EL (cell line): ENCODE measurements at places on chromosomes 5 and 9.

DNA sequence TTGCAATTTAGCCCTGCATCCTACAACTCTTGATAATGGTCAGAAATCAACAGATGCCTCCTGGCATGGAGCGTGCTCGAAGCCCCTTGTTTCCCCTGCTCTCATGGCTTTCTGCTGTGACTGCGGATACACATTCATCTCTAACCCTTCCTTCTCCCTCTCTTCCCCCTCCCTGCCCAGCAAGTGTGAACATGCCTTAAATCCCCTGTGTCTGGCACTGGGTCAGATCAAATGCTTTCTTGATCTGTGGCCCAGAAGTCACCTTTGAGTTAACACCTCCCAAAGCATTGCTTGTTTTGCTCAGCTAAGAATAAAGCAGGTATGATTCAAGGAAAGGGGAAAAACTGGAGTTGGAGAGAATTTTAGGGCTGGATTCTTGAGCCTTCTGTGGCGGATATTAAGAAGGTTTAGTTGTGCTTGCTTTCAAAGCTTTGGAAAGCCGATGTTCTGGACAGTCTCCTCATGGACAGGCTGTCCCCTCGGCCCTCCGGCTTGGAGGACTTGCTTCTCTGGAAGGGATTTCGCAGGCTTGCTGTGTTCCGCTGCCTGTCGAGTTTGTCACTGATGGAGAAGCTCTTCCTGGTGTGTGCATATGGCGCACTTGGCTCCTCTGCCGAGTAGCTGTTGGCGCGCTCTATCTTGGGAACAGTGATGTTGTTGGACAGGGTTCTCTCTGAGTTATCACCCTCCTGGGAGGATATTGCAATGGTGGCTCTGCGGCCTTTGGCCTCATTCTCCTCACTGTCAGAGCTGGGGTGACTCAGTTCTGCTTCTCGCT lies 121.3 kb upstream of the KLF9 start:
- no peak for DNase-seq

DNA sequence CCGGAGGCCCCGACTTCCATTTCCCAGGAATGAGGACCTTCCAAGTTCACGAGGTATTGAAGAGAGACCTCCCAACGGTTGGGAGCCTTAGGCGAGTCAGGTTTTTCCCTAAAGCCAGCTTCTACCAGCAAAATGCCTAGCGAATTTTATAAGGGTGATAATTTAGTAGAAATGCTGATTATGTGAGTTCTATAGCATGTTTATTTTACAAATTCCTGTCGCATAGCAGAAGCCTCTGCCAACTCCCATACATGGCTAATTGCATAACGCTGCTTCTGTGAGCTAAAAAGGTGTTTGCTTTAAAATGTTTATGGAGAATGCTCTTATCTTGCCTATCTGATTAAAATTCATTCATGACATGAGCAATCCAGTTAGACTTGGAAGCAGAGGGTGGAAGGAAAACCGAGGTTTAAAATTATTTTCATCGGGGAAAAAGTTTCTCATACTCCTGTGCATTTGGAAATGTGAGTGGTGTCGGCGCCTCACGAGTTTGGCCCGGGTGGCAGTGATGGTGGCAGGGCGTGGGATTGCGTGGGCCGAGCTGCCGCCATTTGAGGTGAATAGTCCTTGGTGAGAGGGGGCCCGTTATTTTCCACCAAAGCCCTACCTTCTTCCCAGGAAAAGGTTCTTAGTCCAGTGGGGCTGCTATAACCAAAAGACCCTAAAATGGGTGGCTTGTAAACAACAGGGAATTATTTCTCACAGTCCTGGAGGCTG lies 104.4 kb upstream of the FCN2 start:
- DNase-seq: peak; percentile 62

DNA sequence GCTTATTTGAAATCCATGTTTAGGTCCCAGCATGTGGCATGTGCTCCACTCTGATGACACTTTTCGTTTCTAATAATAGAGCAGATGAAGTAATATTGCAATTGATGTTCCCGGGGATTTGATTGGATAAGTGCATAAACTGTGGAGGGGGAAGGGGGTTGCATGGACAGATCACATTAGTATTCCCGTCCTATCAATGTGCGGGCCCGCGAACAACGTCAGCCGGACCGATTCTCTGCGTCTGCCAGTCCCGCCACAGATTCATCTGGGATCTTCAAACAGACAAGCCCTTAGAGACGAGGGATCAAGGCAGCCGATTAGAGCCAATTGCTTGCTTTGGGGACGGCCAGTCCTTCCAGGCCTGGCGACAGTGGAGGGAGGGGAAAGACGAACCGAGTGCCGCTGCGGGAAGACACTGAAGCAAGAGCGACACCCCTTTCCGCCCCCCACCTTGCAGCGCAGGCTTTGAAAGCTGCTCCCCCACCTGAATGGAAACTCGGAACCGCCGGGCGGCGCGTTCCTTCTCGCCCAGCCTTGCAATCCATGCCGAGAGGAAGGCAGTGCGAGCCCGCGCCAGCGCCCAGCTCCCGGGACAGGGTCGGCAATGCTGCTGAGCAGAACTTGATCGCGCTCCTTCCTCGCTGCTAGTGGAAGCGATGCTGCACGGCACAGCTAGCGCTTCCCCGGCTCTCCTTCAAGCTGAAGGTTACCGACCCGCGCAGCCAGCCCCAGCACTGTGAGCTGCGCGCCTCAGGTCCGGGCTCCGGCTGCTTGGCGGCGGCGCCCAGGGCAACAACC lies at the start of gene RGS7BP:
Gene RGS7BP, plus strand, starts transcription at position 247 of the 798 bp plus-strand sequence. CDS start 610 bp downstream, outside the sequence.
- peak; percentile 47 for DNase-seq

DNA sequence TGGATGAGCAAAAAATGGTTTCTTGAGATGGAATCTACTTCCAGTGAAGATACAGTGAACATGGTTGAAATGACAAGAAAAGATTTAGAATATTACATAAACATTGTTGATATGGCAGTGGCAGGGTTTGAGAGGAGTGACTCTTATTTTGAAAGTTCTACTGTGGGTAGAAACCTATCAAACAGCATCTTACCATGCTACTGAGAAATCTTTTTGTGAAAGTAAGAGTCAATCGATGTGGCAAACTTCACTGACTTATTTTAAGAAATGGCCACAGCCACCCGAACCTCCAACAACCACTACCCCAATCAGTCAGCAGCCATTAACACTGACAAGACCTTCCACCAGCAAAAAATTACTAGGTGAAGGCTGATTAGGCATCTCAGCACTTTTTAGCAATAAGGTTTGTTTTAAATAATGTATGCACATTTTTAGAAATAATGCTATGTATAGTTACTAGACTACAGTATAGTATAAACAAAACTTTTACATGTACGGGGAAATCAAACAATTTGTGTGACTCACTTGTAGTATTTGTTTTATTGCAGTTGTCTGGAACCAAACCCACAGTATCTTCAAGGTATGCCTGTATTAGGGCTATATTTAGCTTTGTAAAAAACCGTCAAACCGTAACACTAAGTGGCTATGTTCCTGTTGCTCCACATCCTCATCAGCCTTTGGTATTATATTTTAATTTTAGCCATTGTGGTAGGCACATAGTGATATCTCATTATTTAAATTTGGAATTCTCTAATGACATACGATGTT lies 30.6 kb upstream of the ADAMTS6 start:
- no peak for DNase-seq

DNA sequence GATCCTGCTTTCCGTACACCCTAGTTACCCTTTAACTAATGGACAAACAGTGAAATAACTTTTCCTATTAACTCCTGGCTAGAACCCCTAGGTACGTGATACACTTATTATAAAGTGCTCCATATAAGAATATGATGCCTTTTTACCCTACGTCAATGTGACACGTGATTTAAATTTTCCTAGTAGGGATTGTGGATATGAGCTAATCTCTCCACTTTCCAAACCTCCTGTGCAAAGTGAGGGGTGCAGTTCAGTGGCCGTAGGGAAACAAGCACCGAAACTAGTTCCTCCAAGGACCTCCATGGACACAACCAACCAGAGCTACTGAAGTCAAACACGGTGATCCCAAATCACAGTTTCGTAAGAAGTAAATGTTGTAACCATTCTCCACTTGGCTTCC lies 19.3 kb downstream of the NFIB start:
- no peak for DNase-seq

- DNase-seq: no peak
These were observed 208.6 kb downstream of the PSAT1 start for GRCh38 chr9:78505546-78505945.

GRCh38 chr5:7753181-7753580 lies 97.8 kb downstream of the CFAP90 start:
- no peak for DNase-seq

GRCh38 chr9:86354818-86355309 lies 654 bp upstream of the TUT7 start:
- DNase-seq: no peak

GRCh38 chr5:173940269-173940668 lies 48.7 kb upstream of the C5orf47 start:
- no peak for DNase-seq

DNA sequence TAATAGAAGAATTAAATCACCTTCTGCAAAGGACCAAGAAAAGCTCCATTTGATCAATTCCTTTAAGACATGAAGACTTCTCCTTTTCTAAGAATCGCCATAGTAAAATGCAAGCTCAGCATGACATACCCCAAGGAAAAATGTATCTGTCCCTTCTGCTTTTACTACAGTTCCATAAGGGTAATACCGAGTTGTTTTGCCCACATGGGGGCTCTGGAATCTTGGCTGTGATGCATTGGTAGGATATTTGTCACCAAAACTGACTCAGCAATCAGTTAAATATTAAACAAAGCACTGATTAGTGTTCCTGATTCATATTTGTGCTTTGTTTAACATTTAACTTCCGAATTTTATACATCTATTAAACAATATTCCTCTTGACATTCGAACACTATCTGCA lies 24.3 kb upstream of the KCNIP1 start:
- DNase-seq: peak; percentile 62

GRCh38 chr9:36878986-36879982 lies 154.8 kb downstream of the PAX5 start:
- DNase-seq: no peak

- no peak for DNase-seq
These were observed 180.9 kb downstream of the AOPEP start for GRCh38 chr9:94907264-94907936.

DNA sequence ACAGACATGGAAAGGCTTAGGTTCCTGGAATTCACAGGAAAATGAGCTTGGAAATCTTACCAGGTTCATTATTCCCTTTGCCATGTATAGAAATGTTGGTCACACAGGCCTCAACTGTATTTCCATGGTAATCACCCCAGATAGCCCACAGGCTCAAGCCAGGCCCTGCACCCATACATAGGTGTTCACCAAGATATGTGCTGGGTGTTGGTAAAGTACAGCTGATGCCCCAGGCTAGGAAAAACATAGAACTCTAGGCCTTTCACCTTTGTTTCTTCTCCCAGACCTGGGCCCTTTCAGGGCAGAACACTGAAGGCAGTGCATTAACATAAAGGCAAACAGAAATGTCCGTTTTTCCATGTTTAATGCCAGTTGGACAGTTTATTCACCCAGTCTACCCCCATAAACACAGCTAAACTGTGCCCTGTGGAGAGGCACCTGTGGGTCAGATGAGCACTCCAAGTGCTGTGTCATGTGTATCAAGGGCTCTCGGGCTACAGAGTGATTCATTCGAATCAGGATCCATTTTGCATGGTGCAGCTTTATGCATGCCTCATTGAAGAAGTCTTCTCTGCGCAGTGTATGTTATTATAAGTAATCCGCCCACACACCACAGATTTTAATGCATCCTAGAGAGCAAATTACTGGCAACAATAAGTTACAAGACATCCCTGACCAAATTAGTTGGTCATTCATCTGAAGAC lies 93.4 kb upstream of the SLC30A5 start:
- DNase-seq: no peak

GRCh38 chr5:108315829-108316228 lies 66.1 kb downstream of the FBXL17 start:
- peak; percentile 31 for DNase-seq

DNA sequence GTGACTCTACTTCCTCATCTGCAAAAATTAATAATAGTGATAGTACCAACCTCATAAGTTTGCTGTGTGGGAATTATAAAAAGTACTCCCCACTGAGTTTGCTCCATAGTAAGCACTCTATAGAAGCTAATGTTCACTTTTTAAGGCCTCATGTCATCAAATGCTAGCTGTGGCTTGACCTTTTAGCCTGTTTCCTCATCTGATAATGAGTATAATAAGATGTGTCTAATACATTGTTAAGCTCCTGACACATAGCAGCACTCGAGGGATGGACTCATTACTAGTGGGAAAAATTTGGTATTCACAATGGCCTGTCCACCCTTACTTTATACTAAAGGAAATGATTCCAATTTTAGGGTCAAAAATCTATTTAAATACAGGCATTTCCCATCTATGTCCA lies 26.1 kb upstream of the CAST start:
- no peak for DNase-seq

DNA sequence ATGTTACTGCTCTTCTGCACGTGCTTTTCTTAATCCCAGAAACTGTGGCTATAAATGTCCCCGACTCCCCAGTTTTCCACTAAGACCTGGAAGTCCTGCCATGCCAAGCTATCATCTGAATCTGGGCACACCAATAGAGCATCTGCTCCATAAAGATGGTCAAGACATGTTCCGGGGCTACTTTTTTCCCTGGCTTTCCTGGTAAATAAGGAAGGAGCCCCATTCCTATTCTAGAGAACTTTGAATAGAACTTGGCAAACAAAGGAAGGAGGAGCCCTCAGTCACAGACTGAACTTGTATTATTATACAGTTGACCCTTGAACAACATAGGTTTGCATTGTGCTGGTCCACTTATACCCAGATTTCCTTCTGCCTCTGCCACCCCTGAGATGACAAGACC lies 182.9 kb downstream of the CCDC192 start:
- DNase-seq: no peak

GRCh38 chr5:135810188-135810943 lies 24.1 kb upstream of the SLC25A48 start:
- DNase-seq: no peak

DNA sequence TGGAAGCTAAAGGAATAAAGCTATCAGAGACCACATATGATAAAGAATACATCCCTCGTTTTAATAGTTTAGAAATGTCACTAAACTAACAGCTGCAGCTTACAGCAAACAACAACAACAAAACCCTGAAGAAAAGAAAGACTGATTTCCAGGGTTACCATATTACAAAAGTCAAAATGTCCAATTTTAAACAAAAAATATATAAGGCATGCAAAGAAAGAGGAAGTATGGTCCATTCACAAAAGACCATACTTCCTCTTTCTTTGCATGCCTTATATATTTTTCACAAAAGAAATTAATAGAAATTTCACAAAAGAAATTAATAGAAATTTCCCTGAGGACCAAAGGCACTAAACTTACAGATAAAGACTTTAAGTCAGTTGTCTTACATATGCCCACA lies 354.2 kb downstream of the ARL15 start:
- DNase-seq: no peak
